CD14-positive monocyte (primary cell): ENCODE measurements at places on chromosomes 7 and 10.

GRCh38 chr10:111204838-111205237, 128.0 kb downstream of the ADRA2A start:
- no peak for DNase-seq

DNA sequence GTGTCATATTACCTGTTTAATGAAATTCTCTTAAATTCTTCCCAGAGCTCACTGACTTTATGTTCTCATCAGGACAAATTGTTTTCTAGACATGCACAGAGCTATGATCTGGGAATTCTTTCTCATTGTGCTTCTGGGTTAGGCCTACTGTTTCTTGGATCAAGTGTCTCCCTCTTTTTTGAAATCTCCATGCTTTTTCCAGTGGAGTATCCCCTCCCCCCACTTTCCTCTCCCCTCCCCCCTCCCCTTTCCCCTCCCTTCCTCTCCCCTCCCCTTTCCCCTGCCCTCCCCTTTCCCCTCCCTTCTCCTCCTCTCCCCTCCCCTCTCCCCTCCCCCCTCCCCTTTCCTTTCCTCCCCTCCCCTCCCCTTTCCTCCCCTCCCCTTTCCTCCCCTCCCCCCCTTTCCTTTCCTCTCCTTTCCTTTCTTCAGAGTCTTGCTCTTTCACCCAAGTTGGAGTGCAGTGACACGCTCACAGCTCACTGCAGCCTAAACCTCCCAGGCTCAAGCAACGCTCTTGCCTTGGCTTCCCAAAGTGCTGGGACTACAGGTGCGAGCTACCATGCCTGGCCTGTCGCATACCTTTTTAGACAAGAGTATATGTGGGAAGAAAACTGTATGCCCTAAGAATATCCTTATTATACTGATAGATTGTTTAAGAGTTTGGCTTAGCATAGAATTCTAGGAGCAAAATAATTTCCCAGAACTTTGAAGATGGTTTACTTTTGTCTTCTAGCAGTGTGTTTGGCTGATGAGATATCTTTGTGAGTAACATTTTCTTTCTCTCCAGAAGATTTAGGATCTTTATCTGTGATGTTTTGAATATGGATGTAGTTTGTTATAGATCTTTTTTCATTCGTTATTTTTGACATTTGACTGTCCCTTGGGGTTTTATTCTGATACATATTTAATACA, 2.5 kb downstream of the DYNC2I1 start:
- no peak for DNase-seq

GRCh38 chr7:55504967-55505658, 67.2 kb downstream of the VOPP1 start:
- DNase-seq = peak; percentile 53

GRCh38 chr7:26912338-26912737, 47.9 kb upstream of the SKAP2 start:
- peak; percentile 38 for DNase-seq

- no peak for DNase-seq
These were observed 6.0 kb downstream of the WDR37 start for GRCh38 chr10:1061930-1062774.

- DNase-seq = no peak
These were observed 184.2 kb downstream of the GPAM start for GRCh38 chr10:111999205-111999914.

GRCh38 chr7:82323806-82324205, 119.8 kb downstream of the CACNA2D1 start:
- no peak for DNase-seq

DNA sequence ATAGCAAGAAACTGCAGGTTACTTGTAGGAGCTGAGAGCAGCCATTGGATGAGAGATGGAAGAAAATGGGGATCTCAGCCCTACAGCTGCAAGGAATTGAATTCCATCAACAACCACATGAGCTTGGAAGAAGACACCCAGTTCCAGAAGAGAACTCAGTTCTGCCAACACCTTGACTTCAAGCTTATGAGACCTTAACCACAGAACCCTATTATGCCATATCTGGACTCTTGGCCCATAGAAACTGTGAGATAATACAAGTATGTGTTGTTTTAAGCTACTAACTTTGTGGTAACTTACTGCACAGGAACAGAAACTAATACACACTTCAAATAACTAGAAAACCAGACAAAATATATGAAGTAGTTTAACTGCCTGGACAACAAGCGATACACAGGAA, 212.4 kb upstream of the CACNA2D1 start:
- DNase-seq = no peak

- DNase-seq = no peak
These were observed 282.5 kb downstream of the GLRX3 start for GRCh38 chr10:130418731-130419130.

DNA sequence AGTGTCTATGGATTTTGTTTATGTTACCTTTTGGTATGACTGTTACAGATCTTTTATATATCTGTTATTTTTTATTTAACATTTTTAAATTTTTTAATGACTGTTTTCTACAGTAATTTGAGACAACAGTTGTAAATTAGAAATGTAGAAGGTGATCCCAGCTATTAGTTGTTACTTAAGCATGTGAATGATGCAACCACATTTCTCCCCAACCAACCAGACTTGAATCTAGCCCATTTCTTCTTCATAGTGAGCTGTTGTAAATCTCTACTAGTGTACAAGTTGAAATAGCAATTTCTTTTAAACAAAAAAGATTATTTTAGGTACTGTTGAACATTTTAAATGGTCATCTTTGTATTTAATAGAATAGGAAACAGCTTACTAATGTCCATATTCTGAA, 18.0 kb downstream of the TMEM106B start:
- no peak for DNase-seq

- no peak for DNase-seq
These were observed 2.4 kb downstream of the KCNH2 start for GRCh38 chr7:150975536-150976319.

DNA sequence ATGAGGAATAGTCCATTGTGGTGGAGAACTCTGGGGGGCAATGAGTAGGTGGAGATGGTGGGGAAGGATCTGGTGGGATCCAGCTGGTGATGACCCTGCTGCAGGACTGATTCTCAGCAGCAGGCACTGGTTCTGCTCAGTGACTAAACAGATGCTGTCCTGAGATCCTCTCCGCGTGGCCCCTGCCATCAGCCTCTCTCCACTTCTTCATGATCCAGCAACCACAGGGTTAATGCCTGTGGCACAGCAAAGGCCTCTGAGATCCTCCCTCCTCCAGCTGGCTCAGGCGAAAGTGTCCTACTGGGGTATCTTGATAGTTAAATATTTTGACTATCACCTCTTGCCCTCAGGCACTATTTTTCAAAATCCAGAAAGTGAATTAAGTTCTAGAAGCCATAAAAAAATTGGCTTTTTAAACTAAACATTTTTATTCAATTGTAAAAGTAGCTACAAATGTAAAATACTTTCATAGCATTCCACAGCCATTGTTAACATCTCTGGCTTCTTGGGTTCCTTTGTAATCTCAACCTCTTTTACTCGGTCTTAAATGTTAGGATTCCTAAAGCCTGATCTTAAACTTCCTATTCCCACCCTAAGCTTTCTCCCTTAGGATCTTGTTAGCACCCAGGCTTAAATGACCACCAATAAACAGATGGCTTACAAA, 13.1 kb downstream of the PLAU start:
- no peak for DNase-seq

DNA sequence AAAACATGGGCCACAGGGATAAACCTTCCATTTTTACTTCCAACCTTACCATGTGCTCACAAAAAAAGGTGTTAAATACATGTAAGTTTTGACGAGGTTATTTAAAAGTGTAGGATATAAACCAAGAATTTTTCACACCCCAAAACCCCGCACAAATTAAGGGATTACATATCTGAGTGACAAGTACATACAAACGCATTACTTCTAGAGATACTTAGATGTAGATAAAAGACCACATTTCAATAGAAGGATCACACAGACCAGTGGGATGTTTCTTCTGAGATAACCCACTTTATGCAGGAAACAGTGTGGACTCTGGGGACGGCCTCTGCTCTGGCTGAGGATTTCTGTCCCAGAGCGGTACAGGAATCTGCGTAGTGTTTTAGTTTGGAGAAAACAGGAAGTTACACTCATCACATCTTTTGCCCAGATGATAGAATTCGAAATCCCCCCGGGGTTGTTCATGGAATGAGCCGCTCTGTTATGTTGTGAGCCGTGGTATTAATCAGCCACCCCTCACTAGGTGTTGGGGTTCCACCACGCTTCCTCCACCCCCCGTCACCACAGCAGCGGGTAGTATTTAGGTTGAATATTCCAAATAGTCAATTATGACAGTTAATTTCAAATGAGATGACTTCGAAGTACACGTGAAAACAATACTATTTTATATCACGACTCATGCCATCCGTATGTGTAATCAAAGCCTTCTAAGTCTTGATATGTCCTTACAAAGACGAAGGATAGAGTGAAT, 1.3 kb upstream of the CUL1 start:
- peak; percentile 71 for DNase-seq

DNA sequence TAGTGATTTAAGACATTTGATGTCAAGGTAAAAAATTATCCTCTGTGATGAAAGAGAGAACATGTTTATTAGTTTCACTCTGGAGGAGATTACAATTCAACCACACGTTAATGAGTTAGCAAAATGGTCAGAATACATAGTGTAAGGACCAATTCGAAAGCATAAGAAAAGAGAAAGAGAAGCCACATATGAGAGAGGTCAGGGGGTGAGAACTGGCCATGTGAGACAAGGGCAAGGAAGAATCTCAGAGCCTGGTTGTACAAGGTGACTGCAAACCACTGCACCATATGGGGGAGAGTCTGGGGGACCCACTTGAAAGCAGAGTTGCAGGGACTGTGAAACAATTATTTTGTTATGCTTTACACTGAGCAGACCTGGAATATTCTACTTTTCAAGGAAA, 27.7 kb upstream of the BET1 start:
- DNase-seq = no peak

GRCh38 chr10:56028298-56029132, 332.5 kb downstream of the ZWINT start:
- DNase-seq = no peak

DNA sequence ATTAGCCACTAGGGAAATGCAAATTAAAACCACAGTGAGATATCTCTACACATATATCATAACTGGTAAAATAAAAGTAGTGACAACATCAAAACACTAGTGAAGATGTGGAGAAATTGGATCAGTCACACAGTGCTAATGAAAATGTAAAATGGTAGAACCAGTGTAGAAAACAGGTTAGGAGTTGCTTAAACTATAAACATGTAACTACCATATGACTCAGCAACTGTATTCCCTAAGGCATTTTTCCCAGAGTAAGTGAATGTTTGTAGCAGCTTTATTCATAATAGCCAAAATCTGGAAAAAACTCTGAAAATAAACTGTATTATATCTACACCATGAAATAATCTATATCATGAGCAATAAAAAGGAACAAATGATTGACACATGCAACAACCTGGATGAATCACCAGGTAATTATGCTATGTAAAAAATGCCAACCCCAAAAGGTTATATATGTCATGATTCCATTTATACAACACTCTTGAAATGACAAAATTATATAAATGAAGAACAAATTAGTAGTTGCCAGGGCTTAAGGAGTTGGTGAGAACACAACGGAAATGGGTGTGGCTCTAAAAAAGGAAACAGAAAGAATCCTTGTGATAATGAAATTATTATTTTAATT, 22.8 kb downstream of the SLC25A40 start:
- no peak for DNase-seq
